ENCODE measurements at places on chromosomes 4 and X. TPM values are rescaled to one million over a fixed set of nuclear protein-coding genes. Genes with fewer than 3 reads are reported as not detected.

GRCh38 chr4:8319731-8320385 lies 50.3 kb downstream of the HTRA3 start:
- no peak for DNase-seq

DNA sequence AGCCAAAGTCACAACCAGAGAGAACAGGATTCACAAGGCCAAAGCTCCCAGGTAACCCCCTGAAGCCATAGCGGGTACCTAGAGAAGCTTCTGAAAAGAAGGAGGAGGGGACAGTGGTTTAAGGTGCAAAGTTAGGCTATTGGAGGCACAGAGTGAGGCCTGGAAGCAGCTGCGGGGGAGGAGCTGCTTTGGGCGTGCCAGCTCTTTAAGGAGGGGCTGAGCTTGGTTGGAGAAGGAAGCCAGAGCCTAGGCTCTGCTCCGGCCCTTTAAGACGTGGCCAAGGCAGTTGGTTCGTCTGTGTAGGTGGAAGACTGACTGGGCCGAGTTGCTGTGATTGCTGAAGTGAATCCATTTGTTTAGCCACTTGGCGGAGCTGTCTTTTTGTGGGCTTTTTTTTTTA lies 1.5 kb downstream of the KLF8 start:
- DNase-seq, result no peak

DNA sequence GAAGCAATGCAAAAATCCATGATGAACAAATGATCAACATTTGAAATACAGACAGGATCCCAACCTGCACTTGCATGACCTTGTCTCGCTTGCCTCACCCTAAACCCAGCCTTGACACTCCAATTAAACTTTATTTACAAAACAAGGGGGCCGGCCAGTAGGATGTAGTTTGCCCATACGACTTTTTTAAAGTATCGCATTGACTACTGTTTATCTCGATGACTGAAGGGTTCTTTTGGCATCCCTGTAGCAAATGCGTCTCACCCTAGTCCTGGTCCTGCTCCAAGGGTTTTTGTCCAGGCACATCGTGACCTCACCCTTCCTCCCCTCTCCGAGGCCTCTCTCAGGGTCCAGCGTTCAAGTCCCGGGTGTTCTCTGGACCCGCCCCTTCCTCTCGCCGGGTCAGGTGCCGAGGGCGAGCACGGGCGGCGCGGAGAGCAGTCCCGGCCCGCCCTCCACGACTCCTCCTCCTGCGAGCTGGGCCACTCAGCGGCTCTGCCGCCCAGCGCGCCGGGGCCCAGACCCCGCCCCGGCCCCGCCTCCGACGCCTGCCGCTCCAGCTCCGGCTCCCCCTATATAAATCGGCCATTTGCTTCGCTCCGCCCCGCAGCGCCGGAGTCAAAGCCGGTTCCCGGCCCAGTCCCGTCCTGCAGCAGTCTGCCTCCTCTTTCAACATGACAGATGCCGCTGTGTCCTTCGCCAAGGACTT lies at the start of gene SLC25A5:
Gene SLC25A5, plus strand, starts transcription at position 603 of the 709 bp plus-strand sequence. Its CDS starts 72 bp downstream, at position 675.
- DNase-seq, result peak; percentile 86

DNA sequence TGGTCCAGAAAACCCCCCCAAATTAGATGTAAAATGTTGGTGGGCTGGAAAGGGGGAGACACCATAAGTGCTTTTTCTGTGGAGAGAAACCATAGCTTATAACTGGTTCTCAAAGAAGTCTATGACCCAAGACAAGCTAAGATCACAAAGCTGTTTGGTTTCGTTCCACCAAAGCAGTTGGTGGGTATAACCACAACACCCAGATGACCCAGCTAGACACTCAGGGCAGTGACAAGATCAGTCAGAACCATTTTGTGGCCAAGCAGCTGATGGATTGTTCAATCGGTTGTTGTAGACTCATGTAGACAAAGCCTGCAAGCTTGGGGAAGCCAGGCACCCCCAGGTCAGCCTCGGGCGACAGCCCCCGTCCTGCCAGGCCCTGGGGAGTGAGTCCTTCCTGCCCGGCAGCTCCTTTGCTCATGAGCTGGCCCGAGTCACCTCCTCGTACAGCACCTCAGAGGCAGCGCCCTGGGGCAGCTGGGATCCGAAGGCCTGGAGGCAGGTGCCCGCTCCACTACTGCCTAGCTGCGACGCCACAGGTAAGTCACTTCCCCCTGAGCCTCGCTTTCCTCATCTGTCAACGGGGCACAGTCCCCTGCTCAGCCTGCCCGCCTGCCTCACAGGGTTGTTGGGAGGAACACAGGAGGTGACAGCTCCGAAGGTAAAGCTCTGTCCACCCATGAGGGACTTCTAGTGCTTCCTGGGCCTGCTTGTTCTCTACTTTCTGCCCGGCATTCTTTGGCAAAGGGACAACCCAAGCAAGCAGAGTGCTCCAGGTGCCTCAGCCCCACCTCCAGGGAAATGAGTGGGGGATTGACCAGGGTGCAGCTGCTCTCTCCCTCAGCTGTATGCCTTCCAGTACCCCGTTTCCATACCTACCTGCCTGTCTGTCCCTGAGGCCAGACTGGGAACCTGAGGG lies 65.2 kb upstream of the MTM1 start:
- no peak for DNase-seq

- DNase-seq, result no peak
These were observed 18.4 kb downstream of the CT47B1 start for GRCh38 chrX:120857240-120857639.

DNA sequence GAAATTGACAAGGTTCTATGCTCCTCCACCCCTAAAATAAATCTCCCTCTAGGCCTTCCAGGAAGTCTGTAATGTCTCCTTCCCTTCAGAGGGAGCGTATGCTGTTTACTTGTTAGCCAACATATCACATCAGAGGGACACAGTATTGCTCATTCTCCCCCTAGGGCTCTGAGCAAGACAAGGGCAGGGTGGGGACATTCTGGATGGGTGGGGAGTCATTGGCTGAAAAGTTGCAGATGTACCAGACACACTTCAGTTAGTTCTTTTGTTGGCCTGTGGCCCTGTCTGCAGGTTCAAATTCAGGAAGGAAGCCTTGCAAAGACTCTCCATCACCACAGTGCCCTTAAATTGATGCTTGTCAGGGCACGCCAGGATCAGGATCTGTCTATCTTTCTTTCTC lies 106.3 kb upstream of the TEX13D start:
- DNase-seq, result no peak

- DNase-seq, result no peak
These were observed 25.5 kb upstream of the ZNF330 start for GRCh38 chr4:141195095-141195707.

GRCh38 chrX:84322083-84322827 lies 134.3 kb upstream of the RPS6KA6 start:
- DNase-seq, result no peak

- no peak for DNase-seq
These were observed 3.7 kb downstream of the PRDM5 start for GRCh38 chr4:120918788-120919187.

DNA sequence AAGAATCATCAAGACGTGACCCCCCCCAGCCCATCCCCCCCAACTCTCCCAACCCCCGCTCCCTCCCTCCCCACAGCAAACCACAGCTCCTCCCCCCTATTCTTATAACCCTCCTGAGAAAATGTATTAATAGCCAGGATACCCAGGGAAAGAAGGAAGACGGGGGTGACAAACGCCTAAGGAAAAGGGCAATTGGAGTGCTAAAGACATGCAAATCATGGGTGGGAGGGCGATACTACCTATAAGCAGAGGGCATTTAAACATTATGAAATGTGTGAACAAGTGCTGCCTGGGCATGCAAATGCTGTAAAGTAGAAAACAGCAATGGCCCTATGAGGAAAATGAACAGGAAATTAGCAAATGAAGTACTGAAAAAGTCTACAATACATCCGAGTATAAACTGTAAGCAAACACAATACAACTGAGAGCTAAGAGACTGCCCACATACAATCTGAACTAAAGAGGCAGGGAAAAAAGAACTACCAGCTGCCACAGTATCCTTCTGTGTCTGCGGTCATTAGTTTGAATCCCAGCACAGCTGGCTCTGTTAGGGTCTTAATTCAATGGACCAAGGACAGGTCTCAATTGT lies 2.4 kb downstream of the CXXC4 start:
- DNase-seq, result no peak

DNA sequence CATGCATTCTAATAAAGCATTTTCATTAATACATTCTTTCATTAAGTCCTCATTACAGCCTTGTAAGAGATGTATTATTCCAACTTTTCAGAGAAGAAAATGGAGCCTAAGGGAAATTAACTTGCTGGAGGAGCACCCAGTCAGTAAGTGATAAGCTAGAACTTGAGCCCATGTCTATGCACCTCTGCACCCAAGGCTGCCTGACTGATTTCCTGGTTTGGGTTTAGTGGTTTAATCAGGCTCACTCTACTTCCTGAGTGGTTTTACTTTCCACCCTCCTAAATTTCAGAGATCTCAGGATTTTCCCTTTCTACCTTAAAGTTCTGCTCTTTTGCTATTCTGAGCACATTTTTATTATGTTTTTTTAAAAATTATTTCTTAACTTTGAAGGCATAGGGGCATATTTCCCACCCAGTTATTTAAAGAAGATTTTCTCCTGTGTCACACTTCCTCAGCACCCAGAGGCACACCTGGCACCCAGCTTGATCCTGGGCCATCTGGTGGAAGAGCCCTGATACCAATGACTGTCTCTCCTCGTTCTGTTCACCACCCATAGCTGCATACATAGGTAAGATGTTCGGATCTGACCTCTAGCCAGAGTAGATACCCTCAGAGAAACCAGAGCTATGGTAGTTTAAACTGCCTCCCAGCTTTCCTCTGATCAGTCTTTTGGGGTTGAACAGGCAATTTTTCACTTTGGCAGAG lies 10.4 kb downstream of the CORIN start:
- no peak for DNase-seq

- no peak for DNase-seq
These were observed 33.8 kb upstream of the GPR174 start for GRCh38 chrX:79110731-79111130.

DNA sequence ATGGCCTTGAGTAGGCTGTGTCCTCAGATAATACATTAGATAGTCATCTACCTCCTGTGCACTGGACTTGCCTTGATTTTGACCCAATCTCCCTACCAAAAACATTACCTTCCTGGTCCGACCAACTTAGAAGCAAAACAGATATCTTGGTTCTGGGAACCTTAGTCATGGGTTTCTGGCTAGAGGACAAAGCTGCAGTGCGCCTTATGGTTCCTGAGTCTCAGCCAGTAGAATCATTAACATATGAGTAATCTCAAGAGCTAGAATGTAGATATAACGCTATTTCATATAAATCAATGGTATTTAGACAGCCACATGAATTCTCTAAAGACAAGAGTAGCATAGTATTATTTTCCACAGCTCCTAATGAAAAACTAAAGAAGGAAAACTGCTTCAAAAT lies 83.1 kb downstream of the GRIA3 start:
- DNase-seq, result no peak

DNA sequence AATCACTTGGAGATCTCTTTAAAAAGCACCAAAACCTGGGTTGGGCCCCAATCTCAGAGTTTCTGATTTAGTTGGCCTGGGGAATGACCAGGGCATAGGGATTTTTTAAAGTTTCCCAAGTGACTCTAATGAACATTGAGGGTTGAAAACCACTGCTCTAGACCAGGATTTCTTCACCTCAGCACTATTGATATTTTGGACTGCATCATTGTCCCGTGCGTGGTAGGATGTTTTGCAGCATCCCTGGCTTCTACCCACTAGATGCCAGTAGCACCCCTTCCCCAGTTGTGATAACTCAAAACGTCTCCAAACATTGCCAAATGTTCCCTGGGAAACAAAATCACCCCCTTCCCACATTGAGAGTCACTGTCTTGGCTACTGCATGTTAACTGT lies 61.8 kb downstream of the ATXN3L start:
- DNase-seq, result no peak

DNA sequence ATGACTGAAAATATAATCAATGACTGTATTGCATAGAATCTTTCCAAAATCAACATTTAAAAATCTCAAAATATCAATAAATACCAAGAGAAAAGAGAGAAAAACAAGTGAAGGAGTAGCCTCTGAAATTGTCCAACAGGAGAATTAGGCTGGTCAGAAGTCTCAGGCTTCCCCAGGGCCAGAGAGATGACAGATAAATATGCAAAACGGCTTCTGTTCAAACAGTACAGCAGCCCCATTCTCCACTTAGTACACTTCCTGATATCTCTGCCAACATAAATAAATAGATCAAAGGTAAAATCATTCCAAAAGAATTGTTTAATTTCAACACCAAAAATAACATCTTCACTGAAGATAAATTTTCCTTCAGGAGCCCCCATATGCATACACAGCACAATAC lies 204.7 kb upstream of the GABRA2 start:
- no peak for DNase-seq

DNA sequence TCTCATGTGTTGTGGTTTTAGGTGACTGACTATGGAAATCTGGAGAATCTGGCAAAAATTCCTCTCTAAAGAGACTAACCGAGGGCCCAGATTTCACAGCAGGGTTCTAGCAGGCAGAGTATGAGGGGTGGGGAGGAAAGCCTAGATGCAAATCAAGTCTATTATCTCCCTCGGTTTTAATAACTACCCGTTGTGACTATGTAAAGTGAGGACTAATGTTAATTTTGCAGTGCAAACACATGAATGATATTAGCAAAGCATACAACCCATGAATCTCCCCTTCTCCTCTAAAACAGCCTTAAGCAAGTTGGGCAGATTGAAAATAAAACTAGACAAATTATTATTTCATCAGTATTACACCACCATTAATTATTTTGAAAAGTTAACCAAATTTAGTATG lies 131.4 kb downstream of the SLITRK2 start:
- no peak for DNase-seq

GRCh38 chrX:134569306-134569705 lies 89.0 kb downstream of the PLAC1 start:
- no peak for DNase-seq

GRCh38 chr4:52641854-52642563 lies 17.1 kb downstream of the USP46 start:
- DNase-seq, result no peak

DNA sequence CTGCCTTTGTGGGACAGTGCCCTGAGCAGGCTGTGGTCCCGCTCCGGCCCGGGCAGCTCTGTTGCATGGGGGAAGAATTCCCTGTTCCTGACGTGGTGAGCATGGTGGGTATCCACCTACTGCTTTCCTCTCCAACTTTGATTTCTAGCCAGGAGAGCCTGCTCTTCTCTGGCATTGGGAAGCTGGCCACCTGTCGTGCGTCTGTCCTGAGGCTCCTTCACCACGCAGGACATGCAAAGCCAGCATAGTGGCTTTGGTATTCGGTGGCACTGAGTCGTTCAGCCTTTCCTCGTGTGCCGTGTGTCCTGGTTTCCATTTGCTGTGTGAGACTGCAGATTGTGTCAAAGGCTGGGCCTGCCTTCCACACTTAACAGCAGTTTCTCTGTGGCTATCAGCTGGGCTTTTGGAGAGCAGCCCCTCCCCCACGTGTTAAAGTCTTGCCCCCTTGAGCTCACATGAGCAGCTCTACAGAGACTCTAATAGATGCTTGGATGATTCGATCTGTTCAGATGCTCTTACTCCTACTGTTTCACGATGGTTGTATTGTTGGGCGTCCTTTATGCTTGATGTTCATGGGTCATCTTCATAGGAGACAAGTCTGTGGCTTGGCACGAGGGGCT lies 46.3 kb upstream of the CLCN4 start:
- DNase-seq, result no peak

Gene CTAG1A
- not detected for total RNA-seq

Gene SLC16A2
- 0.11 TPM for total RNA-seq

Gene VEGFC
- total RNA-seq, result not detected

Gene CD40LG
- 3.7 TPM for total RNA-seq

Gene REPS2
- total RNA-seq, result 0.08 TPM

Gene UGT2B7
- not detected for total RNA-seq
